ENCODE measurements at places on chromosomes 13 and 19. TPM values are rescaled to one million over a fixed set of nuclear protein-coding genes. Genes with fewer than 3 reads are reported as not detected.

DNA sequence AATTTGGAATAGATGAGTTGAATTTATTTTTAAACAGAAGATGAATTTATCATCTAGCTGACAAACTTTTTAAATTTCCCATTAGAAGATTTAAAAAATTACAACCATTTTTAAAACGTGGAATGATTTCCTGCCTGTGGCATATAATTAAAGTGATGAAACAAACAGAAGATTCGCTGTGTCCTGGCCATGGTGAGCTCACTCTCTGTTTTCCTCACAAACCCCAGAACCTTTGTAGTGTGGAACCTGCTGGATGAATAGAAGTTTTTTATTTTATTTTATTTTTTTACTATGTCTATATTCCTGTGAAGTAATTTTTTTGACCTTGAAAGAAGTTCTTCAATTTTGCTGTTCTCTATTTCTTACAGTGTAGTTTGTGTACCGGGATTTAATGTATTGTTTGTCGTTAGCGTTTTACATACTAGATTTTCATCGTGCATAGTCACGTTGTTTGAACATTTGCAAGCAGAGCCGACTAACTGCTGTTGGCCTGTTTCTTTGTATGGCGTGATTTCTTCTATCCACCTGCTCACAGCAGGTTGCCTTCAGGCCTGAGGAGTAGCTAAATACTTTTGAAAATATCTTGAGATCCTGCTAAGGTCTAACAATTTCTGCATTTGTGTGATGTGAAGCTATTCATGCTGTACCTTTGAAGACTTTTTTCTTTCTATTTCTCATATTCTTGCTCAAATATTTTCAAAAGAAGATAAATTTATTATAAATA is 149.2 kb downstream of the GGACT start:
- DNase-seq: no peak

- DNase-seq: peak; percentile 27
Measured at GRCh38 chr13:51584731-51585672, 740 bp downstream of the WDFY2 start.

GRCh38 chr13:59459972-59460371 is 703.8 kb downstream of the DIAPH3 start:
- DNase-seq: no peak

- DNase-seq: no peak
Measured at GRCh38 chr19:40724855-40725254, 7.9 kb downstream of the ITPKC start.

- no peak for DNase-seq
Measured at GRCh38 chr19:45305421-45305820, 17.3 kb downstream of the CKM start.

DNA sequence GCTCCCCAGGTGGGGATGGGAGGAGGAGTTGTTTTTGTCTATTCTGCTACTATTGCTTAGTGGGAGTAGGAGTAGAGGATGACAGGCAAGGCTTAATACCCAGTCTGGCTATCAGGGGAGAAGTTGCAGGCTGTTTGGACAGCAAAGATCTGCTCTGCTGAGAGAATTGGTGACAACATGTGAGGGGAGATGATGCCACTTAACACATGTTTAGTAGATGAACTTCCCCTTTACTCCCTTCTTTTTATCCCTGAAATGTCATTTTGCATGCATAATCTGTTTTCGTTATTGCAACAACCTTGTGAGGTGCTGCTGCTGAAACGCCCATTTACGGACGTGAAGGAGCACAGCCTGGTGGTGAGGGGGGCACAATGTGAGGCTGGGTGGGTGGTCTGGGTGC is 3.0 kb upstream of the CYP4F12 start:
- no peak for DNase-seq

- no peak for DNase-seq
Measured at GRCh38 chr19:17183271-17183761, 31.8 kb upstream of the USE1 start.

- no peak for DNase-seq
Measured at GRCh38 chr19:37074111-37074510, 4.1 kb upstream of the ZNF420 start.

DNA sequence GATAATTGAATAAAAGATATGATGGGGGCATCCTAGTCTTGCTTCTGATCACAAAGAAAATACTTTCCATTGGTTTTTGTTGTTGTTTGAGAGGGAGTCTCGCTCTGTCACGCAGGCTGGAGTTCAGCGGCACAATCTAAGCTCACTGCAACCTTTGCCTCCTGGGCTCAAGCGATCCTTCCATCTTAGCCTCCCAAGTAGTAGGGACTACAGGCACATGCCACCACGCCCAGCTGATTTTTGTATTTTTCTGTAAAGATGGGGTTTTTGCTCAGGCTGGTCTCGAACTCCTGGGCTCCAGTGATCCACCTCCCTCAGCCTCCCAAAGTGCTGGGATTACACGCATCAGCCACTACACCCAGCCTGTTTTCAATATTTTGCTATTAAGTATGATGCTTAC is 17.1 kb upstream of the PSMC4 start:
- DNase-seq: no peak

Gene ZNF382
- 96.2 TPM for total RNA-seq
